Peyer's patch (tissue), 4 donors: ENCODE measurements at places on chromosomes 5 and 9.

- no peak for DNase-seq
Observed at GRCh38 chr5:151028717-151029116, 8.3 kb downstream of the GPX3 start.

DNA sequence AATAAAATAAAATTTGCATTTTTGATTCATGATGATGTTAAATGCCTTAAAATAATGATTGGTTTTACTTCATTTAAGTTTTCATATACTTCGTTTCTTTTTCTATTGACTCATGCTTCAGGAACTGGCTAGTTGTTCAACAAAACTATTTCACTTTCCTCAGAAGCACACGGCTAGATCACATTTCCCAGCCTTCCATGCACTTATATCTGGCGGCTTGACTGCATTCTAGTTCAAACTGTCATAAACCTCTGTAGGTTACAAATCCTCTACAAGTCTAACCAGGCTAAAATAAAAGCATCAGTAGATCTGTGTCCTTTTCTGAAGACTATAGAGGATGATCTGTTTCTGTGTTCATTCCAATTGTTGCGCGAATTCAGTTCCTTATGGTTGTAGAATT lies 46.3 kb upstream of the CNTLN start:
- no peak for DNase-seq

GRCh38 chr9:76082057-76082456 lies 191.6 kb downstream of the PCSK5 start:
- no peak for DNase-seq

DNA sequence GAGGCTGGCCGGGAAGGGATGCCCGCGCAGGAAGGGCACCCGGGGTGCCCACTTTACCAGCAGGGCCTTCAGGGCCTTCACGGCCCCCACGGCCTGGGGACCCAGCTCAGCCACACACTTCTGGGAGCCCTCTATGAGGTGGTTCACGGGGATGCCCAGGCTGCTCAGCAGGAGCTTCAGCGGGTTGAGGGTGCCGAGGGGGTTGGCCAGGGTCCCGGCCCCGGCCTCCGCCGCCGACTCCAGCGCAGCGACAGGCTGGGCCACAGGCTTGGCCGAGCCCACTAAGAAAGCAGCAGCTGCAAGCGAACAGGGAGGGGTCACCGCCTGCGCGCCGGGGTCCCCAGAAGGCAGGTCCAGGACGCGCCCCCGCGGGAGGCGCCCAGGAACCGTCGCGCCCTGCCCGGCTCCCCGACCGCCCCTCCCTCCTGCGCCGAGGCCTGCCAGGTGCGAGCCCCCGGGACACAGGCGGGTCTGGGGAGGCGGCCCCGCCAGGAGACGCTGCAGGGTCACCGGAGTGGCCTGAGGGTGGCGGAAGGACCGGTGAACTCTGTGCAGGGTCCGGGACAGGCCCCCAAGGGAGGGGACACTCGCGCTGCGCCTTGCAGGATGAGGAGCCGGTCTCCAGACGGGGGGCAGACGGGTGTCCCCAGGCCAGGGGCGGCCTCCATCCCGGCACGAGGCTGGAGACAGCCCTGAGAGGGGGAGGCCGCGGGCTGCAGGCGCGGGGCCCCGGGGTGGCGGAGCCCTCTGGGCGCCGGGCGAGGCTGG lies 572 bp downstream of the SCGB3A1 start:
- no peak for DNase-seq

- no peak for DNase-seq
Observed at GRCh38 chr9:128276574-128277270, 646 bp downstream of the SWI5 start.

GRCh38 chr9:4382722-4383317 lies 83.0 kb upstream of the GLIS3 start:
- no peak for DNase-seq

DNA sequence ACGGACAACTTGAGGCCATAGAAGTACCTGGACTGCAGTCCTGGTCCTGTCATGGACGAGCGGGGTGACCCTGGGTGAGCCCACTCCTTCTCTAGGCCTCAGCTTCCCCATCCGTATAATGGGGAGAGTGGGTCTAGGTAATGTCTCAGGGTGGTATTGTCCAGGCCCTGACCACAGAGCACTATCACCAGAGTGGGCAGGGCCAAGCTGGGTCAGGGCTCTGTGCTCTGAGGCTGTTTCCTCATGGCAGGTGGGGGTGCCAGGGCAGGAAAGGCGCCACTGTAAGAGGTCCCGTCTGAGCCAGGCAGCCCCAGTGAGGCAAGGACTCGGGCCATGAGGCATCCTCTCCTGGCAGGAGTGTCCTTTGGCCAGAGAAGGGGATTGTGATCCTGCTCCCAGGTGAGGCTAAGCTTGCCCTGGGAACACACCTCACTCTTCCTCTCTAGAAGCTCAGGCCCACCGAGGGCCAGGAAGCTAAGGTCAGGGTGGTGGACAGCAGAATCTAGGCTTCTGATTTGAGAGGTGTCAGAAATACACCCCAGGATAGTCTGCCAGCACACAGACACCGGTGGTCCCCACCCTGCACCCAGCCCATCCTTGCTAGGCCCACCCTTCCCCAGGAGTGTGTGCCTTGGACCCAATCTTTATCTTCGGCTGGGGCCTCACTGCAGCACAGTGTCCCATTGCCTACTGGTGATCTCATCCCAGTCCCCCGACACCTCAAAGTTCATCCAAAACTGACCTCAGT lies 1.5 kb upstream of the MYOZ3 start:
- DNase-seq, result peak; percentile 45

DNA sequence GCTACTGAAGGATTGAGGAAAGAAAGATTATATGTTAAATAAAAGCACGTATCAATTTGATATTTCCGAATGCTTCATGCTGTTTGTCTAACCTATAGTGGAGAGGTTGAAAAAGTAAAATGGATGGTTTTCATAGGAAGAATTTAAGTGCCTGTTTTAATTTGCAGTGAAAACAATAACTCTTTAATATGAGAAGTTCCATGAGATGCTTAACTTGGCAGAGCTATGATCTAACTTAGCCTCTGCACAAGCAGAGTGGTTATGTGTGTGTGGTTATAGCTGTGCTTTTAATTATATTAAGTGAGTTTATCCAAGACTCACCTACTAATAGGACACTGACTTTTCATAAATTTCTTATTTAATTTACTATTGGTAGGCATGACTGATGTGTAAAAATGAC lies 57.4 kb downstream of the AOPEP start:
- DNase-seq, result no peak

- DNase-seq, result no peak
Observed at GRCh38 chr5:136073714-136074529, 45.1 kb downstream of the TGFBI start.

DNA sequence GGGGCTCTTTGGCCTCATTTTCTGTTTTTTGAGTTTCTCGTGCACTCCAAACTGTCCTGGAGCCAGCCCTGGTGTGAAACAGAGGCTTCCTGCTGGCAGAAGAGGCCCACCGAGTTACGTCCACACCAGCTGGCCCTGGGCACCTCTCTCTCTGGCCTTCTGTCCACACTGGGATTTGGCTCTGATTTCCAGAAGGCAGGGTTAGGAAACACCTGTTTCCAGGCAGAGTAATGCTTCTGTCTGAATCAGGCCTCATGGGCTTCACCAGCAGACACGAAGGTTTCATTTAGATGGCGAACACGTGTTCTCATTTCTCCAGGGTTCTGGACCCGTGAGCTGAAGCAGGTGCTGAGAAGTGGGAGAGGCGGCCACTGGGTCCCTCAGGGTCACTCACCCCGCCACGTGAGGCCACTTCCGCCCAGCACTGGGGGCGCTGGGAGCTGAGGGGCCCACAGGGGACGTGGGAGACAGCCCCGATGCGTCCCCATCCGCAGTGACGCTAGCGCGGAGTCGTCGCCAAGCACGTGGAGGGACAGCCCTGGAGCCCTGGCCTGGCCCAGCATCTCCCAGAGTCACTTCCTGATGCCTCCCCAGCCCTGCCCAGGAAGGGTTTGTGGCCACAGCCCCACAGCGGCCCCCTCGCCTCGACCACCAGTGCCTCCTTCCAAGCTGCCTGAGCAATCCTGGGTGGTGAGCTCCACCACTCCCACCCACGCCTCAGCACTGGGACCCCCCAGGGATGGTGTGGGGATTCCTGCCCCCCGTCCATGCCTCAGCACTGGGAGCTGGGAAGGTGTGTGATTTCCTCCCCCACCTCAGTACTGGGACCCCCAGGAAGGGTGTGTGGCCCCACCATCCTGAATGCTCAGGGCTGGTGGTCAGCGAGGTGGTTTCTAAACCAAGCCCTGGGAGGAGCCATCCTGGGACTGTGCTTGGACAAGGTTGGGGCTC lies 4.9 kb upstream of the LRRC14B start:
- DNase-seq, result no peak

- no peak for DNase-seq
Observed at GRCh38 chr5:173893192-173893561, 5.0 kb downstream of the CPEB4 start.
